ENCODE measurements at places on chromosomes 2 and 18.

GRCh38 chr2:65866148-65866547 lies 433.7 kb upstream of the SPRED2 start:
- DNase-seq = no peak

GRCh38 chr2:1987379-1987778 lies 243.1 kb upstream of the PXDN start:
- DNase-seq = no peak

GRCh38 chr2:213125646-213126347 lies 25.6 kb downstream of the IKZF2 start:
- no peak for DNase-seq

GRCh38 chr18:75209951-75210258 lies 692 bp upstream of the TSHZ1 start:
- no peak for DNase-seq

- DNase-seq = no peak
These were observed 1331.8 kb upstream of the ZEB2 start for GRCh38 chr2:145851730-145852129.

DNA sequence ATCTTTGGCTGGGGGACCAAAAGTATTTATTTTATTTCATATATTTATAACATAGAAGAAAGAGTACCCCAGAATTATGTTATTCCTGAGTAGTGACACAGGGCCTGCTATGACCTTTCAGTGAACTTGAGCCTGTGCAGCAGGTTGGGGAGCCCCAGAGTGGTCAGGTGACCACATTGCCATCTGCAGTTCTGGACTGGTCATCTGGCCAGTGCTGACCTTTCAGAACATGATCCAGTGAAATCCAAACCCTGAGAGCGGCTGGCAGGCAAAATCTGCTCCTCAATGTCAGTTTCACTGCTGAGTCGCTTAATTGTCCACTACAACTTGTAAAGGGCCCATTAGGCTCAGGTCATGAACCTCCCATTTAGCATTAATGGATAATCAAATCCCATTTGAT lies 336.7 kb upstream of the KCNH7 start:
- DNase-seq = no peak

GRCh38 chr2:179768765-179769164 lies 92.6 kb downstream of the ZNF385B start:
- no peak for DNase-seq

DNA sequence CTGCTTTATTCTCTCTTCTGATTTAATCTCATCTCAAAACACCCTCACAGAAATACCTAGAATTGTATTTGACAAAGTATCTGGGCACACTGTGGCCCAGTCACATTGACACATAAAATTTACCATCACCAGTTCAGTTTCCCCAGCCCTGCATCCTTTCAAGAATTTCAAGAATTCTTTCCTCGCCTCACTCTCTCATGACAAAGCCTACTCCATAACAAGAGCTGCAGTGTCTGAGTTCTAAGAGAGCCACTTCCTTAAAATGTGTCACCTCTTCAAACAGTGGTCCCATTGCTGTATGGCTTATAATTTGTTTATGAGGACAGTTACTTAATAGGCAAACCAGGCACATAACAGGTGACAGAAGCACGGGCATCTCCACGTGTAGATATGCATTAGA lies 90.9 kb upstream of the STK39 start:
- no peak for DNase-seq

DNA sequence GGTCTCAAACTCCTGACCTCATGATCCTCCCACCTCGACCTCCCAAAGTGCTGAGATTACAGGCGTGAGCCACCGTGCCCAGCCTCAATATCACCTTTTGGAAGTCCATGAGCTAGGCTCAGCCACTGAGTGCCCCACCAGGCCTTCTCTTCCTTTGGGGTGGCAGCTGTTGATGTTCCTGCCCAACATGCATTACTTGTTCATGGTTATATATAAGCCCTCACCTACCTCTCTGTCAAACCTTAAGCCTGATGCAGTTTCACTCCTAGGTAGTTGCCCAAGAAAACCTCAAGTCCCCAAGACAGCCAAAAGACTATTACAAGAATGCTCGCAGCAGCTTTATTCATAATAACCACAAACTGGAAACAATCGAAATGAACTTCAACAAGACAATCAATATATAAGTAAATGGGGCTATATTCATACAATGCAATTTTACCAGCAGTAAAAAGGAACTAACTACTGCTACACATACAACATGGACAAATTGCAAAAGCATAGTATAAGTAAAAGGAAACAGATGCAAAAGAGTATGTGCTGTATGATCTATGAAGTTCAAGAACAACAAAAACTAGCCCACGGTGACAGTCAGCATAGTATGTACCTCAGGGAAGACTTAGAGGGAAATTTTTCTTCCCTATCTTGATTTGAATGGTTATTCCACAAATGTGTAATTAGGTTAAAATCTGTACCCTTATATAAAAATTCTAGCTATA lies 59.6 kb upstream of the REL start:
- DNase-seq = no peak

DNA sequence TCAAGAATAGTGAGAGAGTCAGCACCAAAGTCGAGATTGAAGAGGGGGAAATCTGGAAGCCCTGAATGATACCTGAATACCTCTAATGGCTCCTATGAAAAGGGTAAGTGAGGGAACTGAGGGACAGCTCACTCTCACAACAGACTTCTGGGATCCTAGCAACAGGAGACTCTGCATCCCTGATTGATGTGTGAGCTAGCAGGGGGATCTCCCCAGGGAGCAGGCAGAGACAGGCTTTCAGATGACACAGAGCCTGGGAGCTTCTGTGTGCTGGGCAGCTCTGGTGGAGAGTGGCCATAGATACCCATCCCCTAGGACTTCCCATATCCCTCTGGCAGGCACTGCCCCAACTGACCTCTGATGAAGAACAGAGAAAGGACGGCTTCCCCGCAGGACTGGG lies 206.2 kb downstream of the EXOC6B start:
- DNase-seq = no peak

GRCh38 chr2:112566104-112566503 lies 18.3 kb upstream of the CHCHD5 start:
- DNase-seq = no peak

- no peak for DNase-seq
These were observed 199.6 kb downstream of the MYCN start for GRCh38 chr2:16139663-16140615.
